ENCODE measurements at places on chromosomes 5 and 9.

GRCh38 chr9:27371382-27371781 lies 74.4 kb upstream of the EQTN start:
- no peak for DNase-seq

- no peak for DNase-seq
Observed at GRCh38 chr9:16750553-16750952, 119.9 kb downstream of the BNC2 start.

DNA sequence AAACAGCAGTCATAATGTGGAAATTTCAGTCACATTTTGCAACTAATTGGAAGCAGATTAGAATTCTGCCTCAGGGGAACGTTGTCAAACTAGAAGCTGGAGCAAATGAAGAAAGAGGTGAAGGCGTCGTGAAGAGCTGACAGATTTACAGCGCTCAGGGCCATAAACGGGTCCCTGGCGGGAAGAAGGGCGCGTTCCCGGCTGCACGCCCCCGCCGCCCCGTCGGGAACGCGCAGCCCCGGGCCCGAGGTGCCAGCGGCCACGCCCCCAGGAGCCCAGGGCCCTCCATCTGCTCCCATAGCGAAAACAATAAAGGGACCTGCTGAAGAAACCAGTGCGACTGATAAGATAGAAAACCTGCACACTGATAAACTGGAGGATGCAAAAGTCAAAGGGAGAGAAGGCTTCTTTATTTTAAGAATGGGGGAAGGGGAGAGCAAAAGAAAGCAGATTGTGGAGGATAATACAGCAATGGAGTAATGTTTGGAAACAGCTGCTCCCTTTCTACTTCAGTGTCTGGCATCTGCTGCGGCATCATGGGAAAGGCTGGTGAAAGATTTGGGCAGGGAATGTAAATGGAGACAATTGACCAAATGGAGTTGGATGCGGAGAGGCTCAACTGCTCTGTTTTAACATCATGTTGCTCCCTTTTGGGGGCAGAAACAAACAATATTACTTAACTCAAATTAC lies 11.1 kb downstream of the ZNF608 start:
- peak; percentile 70 for DNase-seq

- DNase-seq: no peak
Observed at GRCh38 chr5:90022711-90023053, 386.9 kb downstream of the CETN3 start.

DNA sequence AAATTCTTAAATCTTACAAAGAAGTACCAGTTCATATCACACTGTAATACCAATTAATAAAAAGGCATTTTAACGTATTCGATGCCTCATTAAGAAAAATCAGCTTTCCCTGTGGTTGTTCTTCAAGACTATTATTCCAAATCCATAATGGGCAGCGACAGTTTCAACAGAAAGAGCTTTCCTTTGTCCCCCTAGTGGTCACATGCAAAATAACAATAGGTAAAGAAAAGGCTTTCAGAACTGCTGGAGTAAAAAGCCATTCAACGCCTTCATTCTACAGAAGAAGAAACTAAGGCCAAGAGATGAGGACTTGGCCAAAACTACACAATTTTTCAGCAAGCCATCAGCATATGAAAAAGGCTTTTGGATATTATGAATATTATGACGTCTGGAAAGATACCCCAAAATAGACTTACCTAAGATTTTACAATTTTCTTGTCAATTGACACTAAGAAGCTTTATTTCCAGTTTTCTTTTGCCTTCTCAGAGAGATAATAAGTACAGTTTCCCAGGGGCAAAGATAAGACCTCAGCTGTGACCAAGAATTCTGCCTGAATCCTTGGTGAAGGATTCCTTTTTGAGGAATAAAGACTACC lies 6.7 kb upstream of the CDH6 start:
- no peak for DNase-seq

- no peak for DNase-seq
Observed at GRCh38 chr9:38363589-38363925, 28.9 kb upstream of the ALDH1B1 start.

- no peak for DNase-seq
Observed at GRCh38 chr5:16926417-16926816, 9.7 kb downstream of the MYO10 start.

GRCh38 chr9:110919609-110920008 lies 118.7 kb downstream of the LPAR1 start:
- peak; percentile 15 for DNase-seq

DNA sequence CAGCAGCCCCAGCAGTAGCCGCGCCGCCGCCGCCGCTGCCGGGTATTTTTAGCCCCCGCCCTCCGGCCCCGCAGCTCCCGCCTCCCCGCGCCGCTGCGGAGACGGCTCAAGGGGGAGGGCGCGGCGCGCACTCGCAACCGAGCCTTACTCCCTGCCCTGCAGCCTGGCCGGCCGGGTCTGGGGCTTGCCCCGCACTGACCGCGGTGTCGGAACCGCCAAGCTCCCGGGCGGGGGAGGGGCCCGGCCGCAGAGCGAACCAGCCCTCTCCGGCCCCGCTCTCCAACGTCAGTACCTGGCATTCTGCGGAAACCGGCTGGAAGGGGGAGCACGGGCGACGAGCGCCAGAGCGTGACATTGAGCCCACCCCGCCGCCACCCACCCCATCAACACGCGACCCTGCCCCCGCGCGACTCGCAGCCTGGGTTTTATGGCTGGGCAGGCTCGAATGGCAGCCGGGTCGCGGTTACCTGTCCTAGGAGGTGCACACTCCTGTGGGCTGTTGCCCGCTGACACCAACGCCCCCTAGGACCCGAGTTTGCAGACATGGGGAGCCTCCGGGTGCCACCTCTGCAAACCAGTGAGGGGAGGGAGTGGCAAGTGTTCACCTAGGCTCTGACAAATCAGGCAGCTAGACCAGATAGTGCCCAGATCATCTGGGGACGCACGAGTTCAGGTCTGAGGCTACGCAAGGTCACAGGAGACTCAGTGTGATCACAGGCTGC lies at the start of gene ACSL6:
Gene ACSL6, minus strand, starts transcription at position 37 of the 722 bp plus-strand sequence. CDS start 105 bp downstream, outside the sequence.
- DNase-seq: no peak

GRCh38 chr9:124771867-124772679 lies 962 bp upstream of the NR6A1 start:
- DNase-seq: peak; percentile 80
